ENCODE measurements at places on chromosomes 1 and 21.
A peak's percentile ranks its signal among the peaks of the same experiment; 100 is the strongest.

DNA sequence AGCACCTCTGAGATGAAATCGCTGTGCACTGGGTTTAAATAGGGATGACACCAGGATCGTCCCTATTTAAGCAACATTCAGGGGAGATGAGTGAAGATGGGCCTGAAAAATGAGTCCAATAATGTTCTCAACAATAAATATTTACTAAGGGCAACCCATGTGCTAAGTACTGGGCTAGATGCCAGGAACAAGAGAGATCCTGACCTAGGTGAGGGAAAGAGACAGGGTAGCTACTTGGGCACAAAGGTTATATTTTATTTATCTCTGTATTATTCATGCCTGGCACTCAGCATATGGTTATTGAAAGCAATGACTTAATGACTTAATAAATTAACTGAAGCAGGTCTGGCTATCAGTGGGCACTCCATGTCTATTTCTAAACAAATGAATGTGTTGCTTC lies 27.4 kb upstream of the AVPR1B start:
- no peak for DNase-seq

DNA sequence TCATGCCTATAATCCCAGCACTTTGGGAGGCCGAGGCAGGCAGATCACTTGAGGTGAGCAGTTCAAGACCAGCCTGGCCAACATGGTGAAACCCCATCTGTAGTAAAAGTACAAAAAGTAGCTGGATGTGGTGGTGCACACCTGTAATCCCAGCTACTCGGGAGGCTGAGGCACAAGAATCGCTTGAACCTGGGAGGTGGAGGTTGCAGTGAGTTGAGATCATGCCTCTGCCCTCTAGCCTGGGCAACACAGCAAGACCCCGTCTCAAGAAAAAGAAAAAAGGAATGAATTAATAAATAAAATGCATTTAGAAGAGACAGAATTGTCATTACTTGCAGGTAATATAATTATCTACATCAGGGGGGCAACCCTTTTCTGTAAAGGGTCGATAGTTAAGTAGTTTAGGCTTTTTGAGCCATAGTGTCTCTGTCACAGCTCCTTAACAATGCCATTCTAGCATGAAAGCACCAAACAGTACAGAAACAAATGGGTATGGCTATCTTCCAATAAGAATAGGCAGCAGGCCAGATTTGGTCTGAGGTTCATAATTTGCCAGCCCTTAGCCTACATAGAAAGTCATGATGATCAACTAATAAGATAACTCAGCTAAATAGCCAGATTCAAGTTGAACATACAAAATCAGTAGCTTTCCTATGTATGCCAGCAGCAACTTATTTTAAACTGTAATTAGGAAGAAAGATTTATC lies 56.8 kb downstream of the RPRD2 start:
- no peak for DNase-seq

DNA sequence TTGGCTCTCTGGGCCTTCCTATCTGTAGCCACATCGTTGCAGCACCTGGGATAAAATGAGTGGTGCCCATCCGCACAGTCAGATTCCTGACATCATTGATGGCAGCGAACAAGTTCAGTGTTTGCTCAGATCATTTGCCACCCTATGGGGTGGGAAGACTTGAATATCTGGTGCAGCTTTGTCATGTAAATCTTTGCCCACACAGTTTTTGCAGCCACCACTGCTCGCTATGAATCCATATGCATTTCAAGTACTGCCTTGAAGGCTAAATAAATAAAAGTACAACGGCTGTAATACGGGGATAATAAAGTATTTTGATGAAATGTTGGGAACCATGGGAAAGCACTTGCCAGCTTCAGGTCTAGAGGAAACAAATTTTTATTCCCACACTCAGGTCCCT lies 56.3 kb upstream of the COA6 start:
- no peak for DNase-seq

- no peak for DNase-seq
Observed at GRCh38 chr1:200150721-200151120, 123.2 kb downstream of the NR5A2 start.

DNA sequence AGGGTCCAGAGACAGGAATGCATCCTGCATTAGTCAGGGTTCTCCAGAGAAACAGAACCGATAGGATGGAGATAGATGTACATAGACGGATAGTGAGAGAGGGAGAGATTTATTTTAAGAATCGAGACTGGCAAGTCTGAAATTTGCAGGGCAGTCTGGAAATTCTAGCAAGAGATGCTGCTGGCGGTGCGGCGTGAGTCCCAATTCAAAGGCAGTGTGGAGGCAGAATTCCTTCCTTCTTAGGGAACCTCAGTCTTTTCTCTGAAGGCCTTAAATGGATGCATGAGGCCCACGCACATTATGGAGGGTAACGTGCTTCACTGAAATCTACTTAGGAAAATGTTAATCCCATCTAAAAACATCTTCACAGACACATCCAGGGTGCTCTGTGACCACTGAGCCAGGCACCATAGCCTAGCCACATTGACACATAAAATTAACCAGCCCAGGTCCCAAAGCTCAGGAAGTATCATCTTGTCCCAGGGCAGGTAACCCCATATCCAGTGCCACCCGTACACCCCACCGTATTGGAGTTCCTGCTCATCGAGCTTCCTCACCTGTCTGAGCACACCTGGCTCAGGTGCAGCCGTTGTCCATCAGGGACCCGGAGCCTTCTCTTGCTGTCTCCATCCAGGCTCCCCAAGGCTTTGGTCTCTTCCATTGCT lies 9.7 kb upstream of the PKNOX1 start:
- DNase-seq: no peak

DNA sequence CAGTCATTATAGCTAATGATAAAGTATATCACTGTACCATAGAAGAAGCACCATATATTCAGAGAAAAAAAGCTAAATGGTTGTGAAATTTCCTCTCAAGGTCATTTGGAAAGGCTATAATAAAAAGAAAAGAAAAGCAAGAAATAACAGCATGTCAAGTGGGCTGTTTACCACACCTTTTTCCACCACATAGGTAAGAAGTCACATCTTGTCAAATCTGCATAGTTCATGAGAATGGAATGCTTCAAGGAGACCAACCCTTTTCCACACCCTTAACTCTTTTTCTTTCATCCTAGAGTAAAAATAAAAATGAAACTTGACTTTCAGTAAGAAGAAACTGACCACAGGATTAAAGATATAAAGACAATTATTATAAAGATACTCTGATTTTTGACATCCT lies 91.2 kb downstream of the ATP6V1G3 start:
- DNase-seq: no peak

DNA sequence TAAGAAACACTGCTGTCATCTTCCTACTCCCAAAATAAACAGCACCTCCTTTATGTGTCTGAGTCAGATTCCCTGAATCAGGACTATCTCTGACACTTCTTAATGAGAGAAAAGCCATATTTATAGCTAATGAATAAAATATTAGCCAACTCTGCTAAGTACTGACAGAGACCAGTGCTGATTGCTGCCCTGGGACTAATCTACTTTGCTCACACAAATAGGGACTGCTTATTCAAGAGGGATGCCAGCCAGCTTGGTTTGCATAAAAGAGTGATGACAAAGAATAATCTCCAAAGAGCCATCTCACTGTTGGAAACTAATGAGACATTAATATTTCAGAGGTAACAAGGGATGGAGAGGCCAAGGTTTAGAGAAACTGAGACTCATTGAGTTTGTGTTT lies 36.4 kb downstream of the FYB2 start:
- no peak for DNase-seq

- DNase-seq: no peak
Observed at GRCh38 chr1:85801520-85801919, 93.3 kb upstream of the ZNHIT6 start.

DNA sequence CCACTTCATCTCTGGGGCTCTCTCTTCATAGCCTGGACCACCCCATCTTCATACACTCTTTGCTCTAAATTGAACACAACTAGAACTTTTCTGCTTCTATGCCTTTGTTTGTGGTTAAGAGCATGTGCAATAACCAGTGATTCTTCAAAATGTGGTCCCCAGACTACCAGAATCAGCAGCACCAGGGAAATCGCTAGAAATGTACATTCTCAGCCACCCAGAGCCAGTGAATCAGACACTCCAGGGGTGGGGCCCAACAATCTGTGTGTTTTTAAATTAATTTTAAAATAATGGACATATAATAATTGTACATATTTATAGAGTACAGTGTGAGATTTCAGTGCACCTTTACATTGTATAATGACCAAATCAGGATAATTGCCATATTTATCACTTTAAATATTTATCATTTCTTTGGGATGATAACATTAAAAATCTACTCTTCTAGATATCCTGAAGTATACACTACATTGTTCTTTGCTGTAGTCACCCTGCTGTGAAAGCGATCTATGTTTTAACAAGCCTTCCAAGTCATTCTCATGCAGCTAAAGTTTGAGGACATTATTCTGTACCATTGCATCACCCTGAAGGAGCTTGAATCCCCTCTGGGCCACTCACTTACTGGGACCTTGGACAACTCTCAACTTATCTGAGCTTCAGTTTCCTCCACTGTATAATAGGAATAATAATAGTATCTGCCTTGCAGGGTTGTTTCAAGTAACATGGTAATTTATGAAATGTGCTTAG lies 10.8 kb downstream of the GRHL3 start:
- DNase-seq: no peak

- no peak for DNase-seq
Observed at GRCh38 chr1:6221210-6221784, 14.5 kb downstream of the ICMT start.

DNA sequence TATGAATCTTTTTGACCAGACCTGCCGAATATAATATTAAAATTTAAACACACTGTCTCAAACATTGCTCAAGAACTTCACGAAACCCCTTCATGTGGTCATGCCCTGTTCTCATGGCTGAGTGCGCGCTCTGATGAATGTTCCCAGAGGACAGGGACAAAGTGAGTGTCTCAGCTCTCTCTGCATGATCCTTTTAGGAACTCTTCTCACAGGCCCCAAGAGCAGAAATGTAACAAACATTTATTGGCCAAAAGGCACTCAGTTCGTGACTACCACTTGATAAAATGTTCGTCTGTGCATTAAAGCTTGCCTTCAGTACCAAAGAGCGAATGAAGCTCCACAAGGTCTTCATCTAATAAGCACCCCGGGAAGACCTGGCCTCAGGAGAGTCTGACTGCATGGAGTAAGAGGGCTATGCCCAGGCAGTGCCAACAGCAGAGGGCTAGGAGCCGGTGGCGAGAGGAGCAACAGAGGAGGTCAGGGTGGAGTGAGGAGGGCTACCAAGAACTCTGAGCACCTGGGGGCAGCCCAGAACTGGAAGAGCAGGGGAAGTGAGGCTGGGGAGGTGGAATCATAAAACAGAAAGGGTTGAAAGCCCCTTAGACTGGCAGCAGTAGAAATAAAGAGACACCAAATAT lies 171.1 kb downstream of the RHOU start:
- no peak for DNase-seq

DNA sequence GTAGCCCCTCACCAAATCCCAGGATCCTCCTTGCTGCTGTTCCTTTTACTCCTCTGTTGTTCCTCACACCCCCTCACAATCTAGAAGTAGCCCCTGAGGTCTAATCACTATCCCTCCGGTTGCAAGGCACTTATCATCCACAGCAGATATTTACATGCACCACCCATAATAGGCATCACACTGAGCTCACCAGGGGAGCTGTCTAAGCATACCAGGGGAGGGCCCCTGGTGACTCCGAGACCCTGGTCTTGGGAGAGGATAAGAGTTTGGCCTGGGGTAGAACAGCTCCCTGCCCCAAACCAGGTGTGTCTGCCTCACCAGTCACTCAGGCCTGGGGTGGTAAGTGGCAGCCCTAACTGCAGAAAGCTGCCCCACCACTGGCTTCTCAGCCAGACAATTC lies 37.3 kb upstream of the ZC3H12A start:
- no peak for DNase-seq

- no peak for DNase-seq
Observed at GRCh38 chr1:78009836-78010235, 5.1 kb downstream of the DNAJB4 start.

DNA sequence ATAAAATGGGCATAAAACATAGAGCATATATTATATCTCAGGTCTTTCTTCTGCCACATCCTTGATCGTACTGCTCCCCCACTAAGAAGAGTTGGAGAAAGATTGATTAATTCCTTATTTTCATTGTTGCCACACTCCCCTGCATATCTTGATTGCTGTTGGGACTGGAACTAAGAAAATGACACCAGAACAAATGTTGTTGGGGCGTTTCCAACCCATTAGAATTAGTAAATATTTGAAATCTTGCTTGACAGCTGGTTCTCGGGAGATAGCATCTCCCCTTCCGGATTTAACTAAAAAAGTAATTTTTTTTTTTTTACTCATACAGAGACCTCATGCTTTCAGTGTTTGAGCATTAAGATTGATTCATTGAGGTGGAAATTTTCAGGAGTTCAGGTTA lies 493.0 kb upstream of the PLXNA2 start:
- DNase-seq: no peak

GRCh38 chr1:214014730-214015129 lies 27.0 kb downstream of the PROX1 start:
- no peak for DNase-seq

- DNase-seq: peak; percentile 79
Observed at GRCh38 chr1:160267284-160267991, 5.1 kb upstream of the DCAF8 start.

DNA sequence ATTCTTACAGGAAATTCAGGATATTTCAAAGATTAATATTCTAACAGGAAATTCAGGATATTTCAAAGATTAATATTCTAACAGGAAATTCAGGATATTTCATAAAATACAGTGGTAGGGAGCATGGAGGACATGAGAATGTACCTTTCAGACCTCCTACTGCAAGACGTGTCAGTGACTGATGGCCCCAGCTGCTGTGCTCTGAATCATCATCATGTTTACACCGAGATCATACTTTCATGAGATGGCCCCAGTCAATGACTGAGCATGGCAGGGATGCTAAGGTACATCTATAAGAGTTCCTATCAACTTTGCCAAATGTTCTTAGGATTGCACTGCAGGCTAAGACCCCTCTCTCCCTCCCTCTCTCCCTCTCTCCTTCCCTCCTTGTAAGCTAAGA lies 69.0 kb downstream of the HFM1 start:
- DNase-seq: no peak

DNA sequence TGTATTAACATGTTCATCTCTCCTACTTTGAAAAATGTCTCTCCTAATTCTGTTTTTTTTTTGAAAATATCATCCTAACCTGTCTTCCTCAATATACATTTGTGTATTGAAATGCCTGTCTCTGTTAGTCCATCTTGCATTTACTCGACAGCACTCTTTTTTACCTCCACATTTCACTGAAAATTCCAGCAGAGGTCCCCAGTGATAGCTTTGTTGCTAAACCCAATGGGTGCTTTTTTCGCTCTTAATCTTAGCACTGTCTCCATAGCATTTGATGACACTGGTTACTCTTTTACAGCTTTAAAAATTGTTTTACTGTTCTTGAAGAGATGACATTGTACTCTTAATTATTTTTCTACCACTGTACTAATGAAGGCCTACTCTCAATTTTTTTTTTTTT lies 10.8 kb downstream of the OSBPL9 start:
- no peak for DNase-seq

DNA sequence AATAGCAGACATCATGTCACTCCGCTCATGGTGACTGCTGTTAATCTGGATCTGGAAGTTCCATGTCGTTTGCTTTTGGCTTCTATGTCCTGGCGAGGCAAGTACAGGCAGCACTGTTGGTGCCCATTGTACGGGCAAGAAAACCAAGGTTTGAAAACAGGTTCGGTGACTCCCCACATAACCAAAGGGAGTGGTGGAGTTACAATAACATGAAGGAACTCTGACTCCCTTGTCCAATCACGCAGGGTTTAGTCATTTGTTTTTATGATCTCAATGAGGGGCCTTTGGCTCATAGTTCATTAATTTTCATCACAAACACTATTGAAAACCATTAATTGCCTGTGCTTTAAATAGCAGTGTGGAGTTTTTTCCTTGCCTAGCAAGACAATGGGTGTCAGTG lies 82.9 kb upstream of the SSX2IP start:
- DNase-seq: no peak

GRCh38 chr1:180157576-180158057 lies 2.9 kb downstream of the QSOX1 start:
- DNase-seq: no peak
